ENCODE measurements at places on chromosomes 3 and 15.

DNA sequence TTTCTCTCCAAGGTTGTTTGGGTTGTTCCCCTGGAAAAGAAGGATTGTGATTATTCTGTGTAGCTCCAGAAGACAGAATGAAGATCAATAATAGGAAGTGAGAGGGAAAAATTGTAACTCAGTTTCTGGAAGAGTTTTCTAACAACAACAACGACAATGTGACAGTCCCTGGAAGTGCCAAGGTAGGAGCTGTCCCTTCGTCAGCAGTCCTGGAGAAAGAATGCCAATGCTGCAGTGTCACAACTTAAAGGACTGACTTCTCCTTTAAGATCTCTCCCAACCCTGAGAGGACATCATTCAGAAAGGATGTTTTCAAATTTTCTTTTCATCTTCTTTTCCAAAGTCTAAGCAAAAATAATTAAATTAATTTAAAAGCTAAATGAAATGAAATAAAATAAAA is 136.4 kb upstream of the GAP43 start:
- no peak for DNase-seq

GRCh38 chr15:74240002-74240568 is 4.0 kb downstream of the CCDC33 start:
- no peak for DNase-seq

- DNase-seq, result no peak
Measured at GRCh38 chr15:62844564-62845240, 197.8 kb upstream of the TPM1 start.

DNA sequence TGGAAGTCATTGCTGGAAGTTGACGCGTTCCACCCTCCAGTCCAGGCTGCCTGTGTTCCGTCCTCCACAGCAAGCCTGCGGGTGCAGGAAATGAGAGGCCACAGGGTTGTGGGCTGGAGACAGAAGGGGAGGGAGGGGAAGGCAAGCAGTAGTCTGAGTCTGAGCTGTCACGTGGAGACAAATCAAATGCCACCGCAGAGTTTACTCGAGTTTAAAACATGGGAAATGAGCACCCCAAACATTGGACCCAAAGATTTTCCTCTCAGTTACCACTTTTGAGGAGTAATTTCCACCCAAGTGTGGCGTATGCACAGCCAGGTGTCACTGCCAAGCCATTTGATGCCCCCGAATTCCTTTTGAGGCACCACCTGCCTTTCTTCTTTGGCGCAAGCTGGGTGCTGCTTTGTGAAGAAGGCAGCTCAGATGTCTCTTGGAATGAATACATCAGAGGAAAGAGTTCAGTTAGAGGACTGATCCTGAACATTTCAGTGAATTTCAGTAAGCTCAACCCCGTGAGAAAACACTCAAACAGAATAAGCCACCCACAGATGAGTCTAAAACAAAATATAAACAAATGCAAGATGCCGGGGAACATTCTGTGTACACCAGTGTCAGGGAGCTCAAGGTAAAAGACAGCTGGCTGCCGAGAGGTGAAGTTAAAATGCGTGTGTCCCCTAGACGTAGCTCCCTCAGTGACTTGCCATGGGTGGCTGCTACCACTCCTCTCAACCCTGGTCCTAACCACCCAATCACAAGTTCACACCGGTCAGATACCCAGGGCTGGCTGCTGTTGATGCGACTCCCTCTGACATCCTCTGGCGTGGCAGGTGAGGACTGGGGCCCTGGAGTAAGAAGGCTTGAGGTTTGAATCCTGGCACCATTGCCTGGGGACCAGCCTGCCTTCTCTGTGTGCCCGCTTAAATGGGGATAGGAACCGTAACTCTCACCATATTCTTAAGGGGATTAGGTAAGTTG is 203.8 kb downstream of the UACA start:
- peak; percentile 27 for DNase-seq

DNA sequence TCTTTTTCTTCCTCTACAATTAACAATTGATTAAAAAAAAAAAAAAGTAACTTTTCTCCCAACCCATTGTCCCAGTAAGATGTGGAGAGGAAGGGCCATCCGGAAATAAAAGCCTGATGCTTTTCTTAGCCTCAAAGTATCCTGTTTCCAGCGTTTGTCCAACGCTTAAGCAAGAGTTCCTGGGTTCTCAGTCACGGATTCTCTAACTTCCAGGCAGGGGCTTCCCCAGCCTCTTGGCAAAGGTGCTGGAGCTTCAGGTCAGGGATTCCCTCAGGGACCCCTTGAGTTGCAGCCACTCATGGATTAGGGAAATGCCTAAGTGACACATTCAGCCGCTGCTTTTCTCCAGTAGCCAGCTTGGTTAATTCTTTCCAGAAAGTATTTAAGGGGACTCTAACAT is 22.3 kb upstream of the C2CD4B start:
- no peak for DNase-seq

- DNase-seq, result no peak
Measured at GRCh38 chr15:87777054-87777561, 479.4 kb downstream of the NTRK3 start.

- DNase-seq, result no peak
Measured at GRCh38 chr3:5677555-5677954, 490.0 kb downstream of the EDEM1 start.

DNA sequence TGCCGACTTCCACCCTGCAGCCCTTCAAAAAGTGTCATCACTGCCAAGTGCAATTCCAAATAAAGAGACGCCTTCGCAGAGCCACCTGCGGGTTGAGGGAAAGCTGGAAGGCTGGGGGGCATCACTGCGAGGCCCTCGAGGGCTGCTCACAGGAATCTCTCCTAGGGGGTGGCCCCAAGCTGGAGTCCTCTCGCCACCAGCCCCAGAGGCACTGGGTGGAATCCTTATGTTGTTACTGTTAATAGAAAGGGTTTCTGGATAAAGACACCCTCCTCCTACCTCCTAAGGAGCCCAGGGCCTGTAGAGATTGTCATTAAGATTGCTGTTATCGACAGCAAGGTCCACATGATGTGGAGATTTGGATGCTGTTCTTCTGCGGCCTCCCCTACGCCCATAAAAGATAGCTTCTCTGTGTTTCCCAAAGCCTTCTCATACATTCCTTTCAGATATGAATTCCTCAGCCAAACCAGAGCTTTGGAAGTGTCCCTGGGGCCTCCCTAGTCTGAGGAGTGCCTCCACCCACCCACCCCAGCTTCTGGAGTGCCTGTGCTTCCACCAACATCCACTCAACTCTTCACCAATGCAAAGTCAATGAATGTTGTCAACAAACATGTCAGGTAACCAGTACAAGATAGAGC is 512.7 kb downstream of the SHQ1 start:
- DNase-seq, result no peak

DNA sequence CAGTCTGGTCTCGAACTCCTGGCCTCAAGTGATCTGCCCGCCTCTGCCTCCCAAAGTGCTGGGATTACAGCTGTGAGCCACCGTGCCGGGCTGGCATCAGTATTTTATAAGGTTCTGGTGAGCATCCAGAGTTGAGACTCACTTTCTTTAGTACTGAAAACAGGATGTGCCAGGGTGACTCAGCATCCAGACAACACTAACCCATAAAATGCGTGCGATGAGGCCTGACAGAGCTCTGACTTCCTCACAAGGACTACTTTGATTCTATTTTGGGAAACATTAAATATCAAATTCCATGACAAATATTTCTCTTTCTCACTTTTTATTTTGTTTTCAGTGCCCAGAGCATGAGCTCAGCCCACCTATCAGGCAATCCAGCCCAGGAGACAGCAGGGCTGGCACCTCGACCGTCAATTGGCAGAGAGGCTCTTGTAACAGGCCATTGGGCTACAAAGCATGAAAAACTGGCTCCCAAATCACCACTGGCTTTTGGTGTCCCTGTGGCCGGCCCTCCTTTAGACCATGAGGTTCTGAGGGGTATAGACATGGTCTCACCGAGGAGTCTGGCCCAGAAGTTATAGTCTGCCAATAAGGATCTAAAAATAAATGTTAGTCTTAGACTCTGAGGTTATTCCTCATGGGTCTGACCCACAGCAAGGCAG is 75.0 kb downstream of the FEM1B start:
- DNase-seq, result no peak

DNA sequence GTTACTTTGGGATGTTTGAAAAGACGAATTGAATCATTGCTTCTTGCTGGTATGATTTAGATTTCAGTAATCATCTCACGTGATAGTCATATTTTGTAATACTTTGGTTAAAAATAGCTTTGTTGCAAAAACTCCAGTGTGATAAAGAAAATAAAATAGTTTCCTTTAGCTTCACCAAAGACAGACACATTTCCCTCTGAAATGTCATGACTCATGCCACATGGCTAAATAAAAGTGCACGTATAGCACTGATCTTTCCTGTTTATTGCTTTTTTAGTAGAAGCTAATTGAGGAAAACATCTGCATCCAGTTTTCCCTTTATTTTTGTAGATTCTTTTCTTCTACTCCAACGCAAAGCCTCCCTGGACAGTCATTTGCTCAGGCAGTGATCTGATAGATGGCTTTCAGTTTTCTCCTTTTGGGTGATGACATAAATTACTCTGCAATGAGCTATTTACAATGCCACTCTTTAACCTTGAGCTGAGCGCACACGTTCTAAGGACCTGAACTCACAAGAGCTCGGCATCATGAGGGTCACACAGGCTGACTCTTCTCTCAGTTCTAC is 84.9 kb downstream of the ARNT2 start:
- DNase-seq, result no peak

DNA sequence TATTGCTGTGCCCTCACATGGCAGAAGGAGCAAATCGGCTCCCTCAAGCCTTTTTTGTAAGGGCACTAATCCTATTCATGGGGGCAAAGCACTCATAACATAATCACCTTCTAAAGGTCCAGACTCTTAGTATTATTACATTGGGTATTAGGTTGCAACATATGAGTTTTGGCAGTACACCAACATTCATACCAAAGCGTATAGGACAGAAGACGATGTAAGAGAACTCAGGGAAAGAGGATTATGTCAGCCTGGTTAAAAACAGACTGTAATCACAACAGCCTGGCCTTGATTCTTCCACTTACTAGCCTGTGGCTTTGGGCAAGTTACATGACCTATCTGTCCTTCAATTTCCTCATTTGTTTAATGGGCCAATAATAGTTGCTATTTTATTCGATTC is 828.5 kb upstream of the NECTIN3 start:
- DNase-seq, result no peak

DNA sequence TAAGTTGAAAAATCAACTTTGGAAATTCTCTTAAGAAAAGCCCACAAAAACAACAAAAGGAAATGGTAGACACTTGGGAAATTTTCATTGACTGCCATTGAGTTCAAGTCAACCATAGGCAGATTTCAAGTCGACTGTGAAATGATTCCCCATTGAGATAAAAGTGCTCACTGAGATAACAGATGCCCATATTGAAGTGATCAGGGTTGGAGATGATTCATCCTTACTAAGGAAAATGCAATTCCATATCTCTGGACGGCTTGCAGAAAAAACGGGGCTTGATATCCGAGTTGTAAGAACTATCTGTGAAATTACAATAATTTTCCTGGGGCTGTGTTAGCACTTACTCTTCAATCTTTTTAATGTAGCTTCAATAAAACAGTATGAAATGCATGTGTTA is 373.1 kb upstream of the THRB start:
- DNase-seq, result no peak

GRCh38 chr3:73624821-73625665 is at the start of gene PDZRN3:
PDZRN3 (minus strand) TSS chr3:73624941.
- DNase-seq, result no peak

- no peak for DNase-seq
Measured at GRCh38 chr15:69789648-69790393, 307.9 kb downstream of the TLE3 start.

DNA sequence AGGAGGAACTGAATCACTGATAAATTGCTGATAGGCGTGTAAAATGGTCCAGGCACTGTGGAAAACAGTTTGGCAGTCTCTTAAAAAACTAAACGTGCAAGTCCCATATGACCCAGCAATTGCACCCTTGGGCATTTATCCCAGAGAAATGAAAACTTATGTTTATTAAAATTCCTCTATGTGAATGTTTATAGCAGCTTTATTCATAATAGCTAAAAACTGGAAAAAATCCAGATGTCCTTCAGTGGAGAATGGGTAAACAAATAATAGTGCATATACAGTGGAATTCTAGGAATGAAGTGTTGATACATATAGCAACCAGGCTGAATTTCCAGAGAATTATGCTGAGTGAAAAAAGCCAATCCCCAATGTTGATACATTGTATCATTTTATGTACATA is 482.2 kb upstream of the PDZRN3 start:
- DNase-seq, result no peak

- DNase-seq, result no peak
Measured at GRCh38 chr3:47265725-47266428, 16.7 kb downstream of the KIF9 start.

- no peak for DNase-seq
Measured at GRCh38 chr3:10560060-10560861, 54.9 kb upstream of the ATP2B2 start.

DNA sequence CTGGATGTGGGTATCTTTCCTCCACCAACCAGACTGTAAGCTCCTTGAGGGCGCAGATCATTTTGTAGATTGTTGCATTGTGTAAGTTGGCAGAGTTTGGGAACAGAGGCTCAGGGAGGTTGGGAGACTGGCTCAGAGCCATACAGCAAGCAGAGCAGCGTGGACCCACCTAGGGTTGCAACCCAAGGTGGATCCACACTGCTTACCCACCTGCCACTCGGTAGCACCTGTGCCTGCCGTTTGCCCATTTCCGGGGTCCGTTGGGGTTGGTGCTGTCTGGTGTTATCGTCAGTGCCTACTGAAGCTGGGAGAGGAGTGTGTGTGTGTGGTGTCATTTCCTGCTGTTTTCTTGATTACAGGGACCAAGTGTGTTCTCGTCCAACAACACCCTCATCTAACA is 19.0 kb downstream of the SMAD6 start:
- no peak for DNase-seq
